HepG2 (cell line): ENCODE measurements at places on chromosomes 6 and 20.

- DNase-seq, result no peak
- H3K36me3 ChIP-seq, result peaks cover 1% of the 10 kb centered on the region; the same call in 1 of the 2 replicates
- peaks cover 16% of the 10 kb centered on the region for H3K4me1 ChIP-seq
Measured at GRCh38 chr6:337805-338368, 45.6 kb downstream of the DUSP22 start.

GRCh38 chr20:33516882-33517281, 27.0 kb downstream of the CBFA2T2 start:
- H3K27me3 ChIP-seq, result no peaks in the 10 kb centered on the region
- no peak for DNase-seq
- H3K36me3 ChIP-seq, result no peaks in the 10 kb centered on the region
- peak overlapping the region; percentile 5 for H3K27ac ChIP-seq
- H3K4me3 ChIP-seq, result no peak overlapping the region
- H3K4me1 ChIP-seq, result peaks cover 44% of the 10 kb centered on the region

DNA sequence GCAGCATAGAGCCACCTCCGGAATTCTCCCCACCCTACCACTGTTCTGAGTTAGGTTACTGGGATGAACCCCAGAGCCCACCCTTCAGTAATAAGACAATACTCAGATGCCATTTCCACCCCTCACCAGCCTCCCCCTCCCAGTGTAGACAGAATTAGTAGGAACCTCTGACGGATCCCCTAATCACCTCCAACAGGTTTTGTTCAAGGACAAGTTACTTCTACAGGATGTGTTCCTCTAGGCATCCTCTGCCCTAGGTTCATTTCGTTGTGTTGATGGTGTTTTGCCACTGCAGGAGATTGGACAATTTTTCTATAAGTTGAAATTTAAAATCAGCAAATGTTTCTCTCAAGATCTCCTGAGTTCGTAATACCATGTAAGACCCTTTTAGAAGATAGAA, 22.8 kb downstream of the PLEKHG1 start:
- H3K36me3 ChIP-seq, result no peaks in the 10 kb centered on the region
- H3K27ac ChIP-seq, result no peak overlapping the region
- DNase-seq, result no peak

DNA sequence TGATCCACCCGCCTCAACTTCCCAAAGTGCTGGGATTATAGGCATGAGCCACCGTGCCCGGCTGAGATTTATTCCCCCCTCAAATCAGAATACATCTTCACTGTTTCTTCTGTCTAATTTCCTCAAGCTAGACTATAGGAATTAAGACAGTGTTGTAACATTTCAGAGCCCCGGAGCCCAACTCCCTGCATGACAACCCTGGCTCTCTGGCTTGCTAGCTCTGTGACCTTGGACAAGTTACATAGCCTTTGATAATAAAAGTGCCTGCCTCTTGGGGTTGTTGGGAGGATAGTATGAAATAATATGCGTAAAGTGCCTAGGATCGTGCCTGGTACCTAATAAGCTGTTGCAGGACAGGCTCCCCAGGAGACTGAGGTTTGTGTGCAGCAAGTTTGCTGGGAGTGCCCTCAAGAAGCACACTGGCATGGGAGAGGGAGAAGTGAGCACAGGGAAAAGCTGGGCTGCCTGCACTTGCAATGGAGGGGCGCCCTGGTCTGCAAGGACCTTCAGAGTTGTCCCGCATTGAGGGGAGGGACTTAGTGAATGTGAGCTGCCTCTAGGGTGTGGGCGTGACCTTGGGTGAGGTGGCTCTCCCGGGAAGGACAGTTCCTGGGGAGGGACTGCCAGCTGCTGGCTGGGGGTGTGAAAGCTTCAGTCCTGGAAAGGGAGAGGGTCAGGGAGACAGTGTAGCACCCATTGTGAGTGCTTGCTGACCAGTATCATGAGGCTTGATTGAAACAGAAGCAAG, 43.4 kb downstream of the TAF8 start:
- no peak overlapping the region for H3K4me3 ChIP-seq
- no peak overlapping the region for H3K27ac ChIP-seq
- DNase-seq, result peak; percentile 64
- no peaks in the 10 kb centered on the region; the same call in 1 of the 2 replicates for H3K27me3 ChIP-seq

DNA sequence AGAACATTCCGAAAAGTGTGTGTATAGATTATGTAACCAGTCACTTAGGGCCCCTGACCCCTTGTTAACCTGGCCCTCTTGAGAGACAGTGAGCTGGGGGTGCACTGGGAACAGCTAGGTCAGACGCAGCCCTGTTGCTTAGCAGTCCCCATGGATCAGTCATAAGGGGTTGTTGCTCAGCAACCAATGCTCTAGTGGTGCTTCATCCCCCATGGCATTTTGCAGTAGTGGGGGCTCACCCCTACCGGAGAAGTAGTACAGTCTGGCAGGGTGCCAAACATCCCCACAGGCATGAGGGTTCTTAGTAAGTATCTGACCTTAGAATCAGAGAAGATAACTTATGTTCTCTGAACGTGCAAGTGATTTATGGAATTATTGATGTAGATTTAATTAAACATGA, 12.3 kb downstream of the PKIB start:
- DNase-seq, result no peak
- H3K4me1 ChIP-seq, result no peaks in the 10 kb centered on the region
- no peak overlapping the region for H3K4me3 ChIP-seq
- no peaks in the 10 kb centered on the region for H3K36me3 ChIP-seq
- H3K27me3 ChIP-seq, result no peaks in the 10 kb centered on the region
- no peak overlapping the region for H3K27ac ChIP-seq

GRCh38 chr6:167565388-167565787, 240.5 kb downstream of the TTLL2 start:
- H3K4me1 ChIP-seq, result peaks cover 44% of the 10 kb centered on the region
- H3K36me3 ChIP-seq, result no peaks in the 10 kb centered on the region
- H3K4me3 ChIP-seq, result no peak overlapping the region
- DNase-seq, result no peak
- H3K27ac ChIP-seq, result no peak overlapping the region

DNA sequence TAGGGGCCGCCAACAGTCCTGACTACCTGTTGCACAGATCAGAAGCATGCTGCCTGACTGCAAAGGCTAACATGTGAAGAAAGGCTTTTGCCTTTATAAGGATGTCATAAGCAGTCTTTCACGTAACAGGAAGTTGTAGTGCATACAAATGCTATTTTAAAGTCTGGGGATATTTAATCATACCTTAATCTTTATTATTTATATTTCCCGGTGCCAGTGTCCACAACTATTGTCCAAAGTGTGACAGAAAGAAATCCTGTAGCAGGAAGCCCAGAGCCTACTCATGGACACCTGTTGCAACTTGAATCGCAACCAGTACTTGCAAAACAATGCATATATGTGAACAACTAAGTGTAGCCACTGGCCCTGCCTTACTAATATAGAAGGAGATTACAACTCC, 235.8 kb downstream of the ALDH8A1 start:
- no peak overlapping the region for H3K4me3 ChIP-seq
- no peaks in the 10 kb centered on the region for H3K36me3 ChIP-seq
- H3K27me3 ChIP-seq, result no peaks in the 10 kb centered on the region
- no peak overlapping the region for H3K27ac ChIP-seq
- H3K4me1 ChIP-seq, result no peaks in the 10 kb centered on the region

- peaks cover 38% of the 10 kb centered on the region; the same call in 2 of the 3 replicates for H3K27me3 ChIP-seq
- no peaks in the 10 kb centered on the region for H3K4me1 ChIP-seq
- H3K4me3 ChIP-seq, result no peak overlapping the region
- no peak overlapping the region for H3K27ac ChIP-seq
- H3K36me3 ChIP-seq, result no peaks in the 10 kb centered on the region
- DNase-seq, result no peak
Measured at GRCh38 chr6:19857703-19858102, 20.5 kb downstream of the ID4 start.

DNA sequence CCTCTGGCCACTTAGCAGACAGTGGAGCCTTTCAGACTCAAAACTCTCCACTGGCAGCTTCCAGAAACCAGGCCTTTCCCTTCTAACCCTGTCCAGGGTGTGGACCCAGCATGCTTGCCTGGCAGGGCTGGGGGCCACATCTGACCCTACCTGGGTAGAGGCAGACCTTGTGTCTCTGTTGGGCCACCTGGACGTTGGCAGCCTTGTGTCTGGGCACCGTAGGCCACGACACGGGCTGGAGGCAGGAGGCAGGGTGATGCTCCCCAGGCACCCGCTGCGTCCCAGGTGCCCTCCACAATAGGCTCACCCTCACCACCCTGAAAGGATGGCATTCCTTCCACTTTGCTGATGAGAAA, 67.6 kb downstream of the NOL4L start:
- no peak overlapping the region for H3K4me3 ChIP-seq
- no peaks in the 10 kb centered on the region for H3K27me3 ChIP-seq
- no peak for DNase-seq
- H3K36me3 ChIP-seq, result peaks cover 9% of the 10 kb centered on the region
- peaks cover 23% of the 10 kb centered on the region for H3K4me1 ChIP-seq
- H3K27ac ChIP-seq, result no peak overlapping the region

DNA sequence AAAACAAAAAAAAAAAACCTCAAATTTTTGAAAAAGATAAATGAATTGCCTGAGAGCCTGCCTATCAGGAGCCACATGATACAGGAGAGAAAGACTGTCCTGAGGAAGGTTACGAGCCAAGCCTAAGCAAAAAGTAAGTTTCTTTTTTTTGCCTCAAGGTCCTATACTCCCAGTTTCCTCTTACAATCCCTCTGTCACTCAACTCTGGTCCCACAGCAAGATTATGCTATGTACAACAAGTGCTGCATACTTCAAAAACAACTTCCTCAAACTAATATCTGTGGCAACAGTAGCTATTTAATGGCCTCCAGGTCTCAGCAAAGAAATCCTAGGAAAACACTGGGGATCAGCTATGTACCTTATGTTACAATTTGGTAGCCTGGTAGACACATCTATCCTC, 46.8 kb downstream of the PLN start:
- H3K4me1 ChIP-seq, result no peaks in the 10 kb centered on the region
- no peak overlapping the region for H3K4me3 ChIP-seq
- H3K36me3 ChIP-seq, result no peaks in the 10 kb centered on the region
- no peaks in the 10 kb centered on the region for H3K27me3 ChIP-seq
- H3K27ac ChIP-seq, result no peak overlapping the region
- DNase-seq, result no peak

GRCh38 chr6:37260040-37260439, 2.1 kb upstream of the TMEM217 start:
- H3K36me3 ChIP-seq, result no peaks in the 10 kb centered on the region
- H3K4me1 ChIP-seq, result peaks cover 54% of the 10 kb centered on the region
- H3K4me3 ChIP-seq, result no peak overlapping the region
- no peak overlapping the region for H3K27ac ChIP-seq
- DNase-seq, result no peak
- H3K27me3 ChIP-seq, result no peaks in the 10 kb centered on the region

DNA sequence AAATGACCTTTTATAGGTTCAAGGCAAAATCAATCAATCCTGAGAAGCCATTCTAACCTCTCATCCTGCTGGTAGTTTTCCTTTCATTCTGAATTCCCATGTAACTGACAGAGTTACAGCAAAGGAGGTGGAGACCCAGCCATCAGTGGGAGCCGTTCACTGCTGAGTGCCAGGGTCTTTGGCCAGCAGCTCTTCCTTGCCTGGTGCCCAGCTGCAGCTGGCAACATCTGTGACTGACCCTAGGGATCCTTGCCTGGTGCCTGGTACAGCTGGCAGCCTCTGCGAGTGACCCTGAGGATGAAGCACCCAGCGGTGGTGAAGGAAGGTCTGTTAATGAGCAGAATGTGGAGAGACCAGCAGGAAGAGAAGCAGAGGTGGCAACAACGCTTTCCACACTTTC, 314.6 kb downstream of the THBS2 start:
- DNase-seq, result no peak
- no peaks in the 10 kb centered on the region for H3K36me3 ChIP-seq
- peaks cover 70% of the 10 kb centered on the region; the same call in 2 of the 3 replicates for H3K27me3 ChIP-seq

- H3K4me3 ChIP-seq, result no peak overlapping the region
- no peak for DNase-seq
- no peaks in the 10 kb centered on the region for H3K36me3 ChIP-seq
- no peaks in the 10 kb centered on the region for H3K27me3 ChIP-seq
Measured at GRCh38 chr6:14614631-14615030, 497.1 kb downstream of the CD83 start.

- no peak overlapping the region for H3K27ac ChIP-seq
- no peaks in the 10 kb centered on the region for H3K4me1 ChIP-seq
- DNase-seq, result no peak
- no peaks in the 10 kb centered on the region for H3K27me3 ChIP-seq
- H3K36me3 ChIP-seq, result no peaks in the 10 kb centered on the region
Measured at GRCh38 chr6:125598422-125598821, 151.0 kb upstream of the HEY2 start.

GRCh38 chr20:50048420-50049166, 64.4 kb downstream of the UBE2V1 start:
- peaks cover 21% of the 10 kb centered on the region for H3K27me3 ChIP-seq
- no peak for DNase-seq
- no peaks in the 10 kb centered on the region for H3K36me3 ChIP-seq

DNA sequence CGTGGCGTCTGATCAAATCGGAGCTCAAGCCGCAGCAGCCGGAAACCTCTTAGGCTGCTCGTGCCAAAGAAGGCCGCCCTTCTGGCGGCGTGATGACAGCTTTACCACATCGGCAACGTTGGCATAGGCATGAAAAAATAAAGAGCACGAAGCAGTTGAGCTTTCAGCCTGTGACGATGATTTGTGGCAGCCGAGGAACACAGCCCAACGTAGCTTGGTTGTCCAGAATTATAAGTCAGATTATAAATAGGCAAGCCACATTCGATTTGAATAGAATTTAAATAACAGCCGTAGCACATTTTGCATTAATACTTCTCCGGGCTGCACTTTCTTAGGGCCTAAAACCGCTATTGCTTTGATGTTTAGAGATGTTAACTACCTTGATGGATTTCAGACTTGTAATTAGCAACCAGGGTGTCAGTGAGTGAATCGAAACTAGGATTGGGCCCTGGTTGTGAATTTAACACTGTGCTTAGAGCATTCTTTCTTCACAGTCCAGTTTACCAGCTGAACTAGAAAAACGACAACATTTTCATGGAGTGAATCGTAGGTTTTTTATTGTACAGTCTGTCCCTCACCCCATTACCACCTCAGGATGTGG, 864 bp upstream of the BCLAF1 start:
- H3K36me3 ChIP-seq, result no peaks in the 10 kb centered on the region
- peak overlapping the region; percentile 72 for H3K4me3 ChIP-seq
- peak; percentile 80 for DNase-seq
- H3K4me1 ChIP-seq, result peaks cover 33% of the 10 kb centered on the region

DNA sequence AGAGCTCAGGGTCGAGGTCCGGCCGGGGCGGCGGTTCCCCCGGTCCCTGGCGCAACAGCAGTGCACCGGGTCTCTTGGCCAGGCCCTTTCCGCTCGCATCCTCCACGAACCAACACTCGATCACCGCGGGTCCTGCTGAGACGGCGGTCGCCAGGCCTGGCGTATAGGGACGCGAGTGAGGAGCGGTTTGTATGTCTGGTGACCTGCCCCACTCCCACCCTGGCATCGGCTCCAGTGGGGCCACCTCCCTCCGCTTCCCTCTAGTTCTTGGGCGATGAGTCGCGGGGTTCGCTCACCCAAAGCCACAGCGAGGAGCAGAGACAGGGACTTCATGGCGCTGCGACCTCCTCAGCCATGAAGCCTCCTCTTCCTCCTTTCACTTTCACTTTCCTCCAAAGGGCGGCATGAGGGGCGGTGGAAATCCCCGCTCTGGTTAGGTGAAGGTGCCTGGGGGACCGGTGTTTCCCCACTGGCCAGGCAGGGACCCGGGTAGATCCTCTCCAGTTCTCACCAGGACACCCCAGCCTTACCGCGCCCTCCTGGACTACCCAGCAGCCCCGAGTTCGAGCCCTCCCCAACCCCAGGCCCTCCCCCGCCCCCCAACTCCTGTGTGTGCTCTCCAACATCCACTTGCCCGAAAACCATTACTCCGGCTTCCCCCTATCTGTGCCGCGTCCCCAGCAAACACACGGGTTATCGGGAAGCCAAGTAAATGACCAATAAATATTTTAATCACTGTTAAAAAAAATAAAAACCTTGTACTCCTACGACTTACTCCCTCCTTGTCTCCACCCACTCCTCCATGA, at the start of gene TAPBP:
TSS of gene TAPBP (minus strand) at position 370 of the 806 bp plus-strand sequence. CDS start at position 333, 37 bp downstream.
- peak within 1 kb of the TSS; percentile 83 for H3K27ac ChIP-seq
- no peaks in the 10 kb centered on the region; the same call in 2 of the 3 replicates for H3K27me3 ChIP-seq
- peaks cover 7% of the 10 kb centered on the region for H3K36me3 ChIP-seq
- peak within 1 kb of the TSS; percentile 98 for H3K4me3 ChIP-seq
